ENCODE measurements at places on chromosomes 3 and 15.

- no peak for DNase-seq
Measured at GRCh38 chr3:66472313-66473134, 28.3 kb downstream of the LRIG1 start.

GRCh38 chr15:58390655-58391054, 41.1 kb upstream of the LIPC start:
- no peak for DNase-seq

DNA sequence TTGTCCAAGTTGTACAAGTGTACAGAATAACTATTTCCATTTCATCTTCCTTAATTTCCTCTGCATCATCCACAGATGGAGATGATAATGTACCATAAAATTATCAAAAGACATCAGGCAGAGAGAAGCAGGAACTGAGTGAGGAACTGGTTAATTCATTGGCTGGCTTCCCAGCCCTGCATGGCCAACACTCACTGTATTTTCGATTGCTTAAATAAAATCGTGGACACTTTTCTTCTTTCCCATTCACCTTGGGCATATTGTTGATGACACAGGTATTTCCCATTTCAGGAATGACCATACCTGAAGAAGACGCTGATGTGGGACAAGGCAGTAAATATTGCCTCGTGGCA, 144.2 kb upstream of the ABHD17C start:
- no peak for DNase-seq

DNA sequence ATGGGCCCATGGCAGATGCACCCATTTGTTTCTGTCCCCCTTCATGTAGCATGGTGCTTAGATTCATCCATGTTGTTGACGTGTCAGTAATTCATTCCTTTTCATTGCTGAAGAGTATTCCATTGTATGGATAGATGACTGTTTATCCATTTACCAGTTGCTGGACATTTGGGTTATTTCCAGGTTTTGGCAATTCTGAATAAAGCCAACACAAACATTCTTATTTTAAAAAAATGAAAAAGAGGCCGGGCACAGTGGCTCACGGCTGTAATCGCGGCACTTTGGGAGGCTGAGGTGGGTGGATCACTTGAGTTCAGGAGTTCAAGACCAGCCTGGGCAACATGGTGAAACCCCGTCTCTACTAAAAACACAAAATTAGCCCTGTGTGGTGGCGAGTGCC, 18.7 kb upstream of the TATDN2 start:
- DNase-seq: no peak

DNA sequence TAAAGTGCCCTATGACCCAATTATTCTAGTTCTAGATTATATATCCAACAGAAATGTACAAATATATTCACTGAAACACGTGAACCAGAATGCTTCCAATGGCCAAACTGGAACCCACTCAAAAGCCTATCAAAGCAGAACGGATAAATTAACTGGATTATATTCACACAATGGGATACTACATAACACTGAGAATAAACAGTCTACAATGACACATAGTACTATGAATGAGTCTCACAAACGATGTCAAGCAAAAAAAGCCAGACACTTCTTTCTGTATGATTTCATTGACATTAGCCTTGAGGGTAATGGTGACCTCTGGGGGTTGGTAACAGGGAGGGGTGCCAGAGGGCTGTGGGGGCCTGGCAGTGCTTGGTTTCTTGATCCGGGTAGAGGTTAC, 50.9 kb upstream of the HACD2 start:
- DNase-seq: no peak

Data from AG09309 (cell line).